Adrenal gland (tissue), 19 donors: ENCODE measurements at places on chromosomes 13 and 19. TPM values are rescaled to one million over a fixed set of nuclear protein-coding genes. Genes with fewer than 3 reads are reported as not detected.

DNA sequence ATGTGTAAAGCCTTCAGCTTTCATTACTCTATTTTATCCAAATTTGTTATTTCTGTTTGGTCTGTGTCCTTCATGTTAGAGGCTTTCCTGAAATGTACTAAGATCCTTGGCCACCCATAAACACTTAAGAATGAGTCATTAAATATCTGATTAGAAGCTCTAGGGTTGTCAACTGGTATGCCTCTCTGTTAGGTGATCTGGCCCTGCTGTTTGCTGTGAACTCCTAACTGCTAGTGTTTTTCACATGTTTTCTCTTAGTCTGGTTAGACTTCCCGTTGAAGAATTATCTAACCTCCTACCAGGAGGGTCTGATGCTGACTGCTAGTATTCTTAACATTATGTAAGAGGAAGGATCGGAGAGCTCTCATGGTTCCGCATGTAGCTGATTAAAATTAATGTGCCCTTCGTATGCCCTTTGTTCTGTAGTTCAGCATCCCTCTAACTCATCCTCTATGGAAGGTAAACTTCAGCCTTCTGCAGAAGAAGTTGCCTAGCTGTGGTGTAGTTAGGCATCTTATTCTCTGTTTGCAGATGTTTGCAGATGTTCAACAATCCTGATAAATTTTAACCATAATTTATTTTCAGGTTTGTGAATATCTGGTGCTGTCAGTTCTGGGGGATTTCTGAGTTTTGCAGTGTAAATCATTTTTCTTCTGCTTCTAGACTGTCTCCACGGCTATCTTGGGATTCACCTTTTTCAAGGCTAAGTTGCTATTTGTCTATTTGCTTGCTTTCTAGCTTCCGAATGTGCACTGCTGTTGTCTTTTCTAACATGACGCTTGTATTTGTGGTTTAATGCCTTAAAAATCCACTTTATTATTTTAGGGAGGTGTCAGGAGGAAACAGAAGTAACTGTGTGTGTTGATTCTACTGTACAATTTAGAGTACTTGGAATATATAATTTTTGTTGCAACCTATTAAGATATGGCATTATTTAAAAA is 207.2 kb upstream of the SPRY2 start:
- DNase-seq = no peak
- H3K27me3 ChIP-seq = no peaks in the 10 kb centered on the region
- H3K36me3 ChIP-seq = no peaks in the 10 kb centered on the region
- H3K27ac ChIP-seq = no peak overlapping the region

DNA sequence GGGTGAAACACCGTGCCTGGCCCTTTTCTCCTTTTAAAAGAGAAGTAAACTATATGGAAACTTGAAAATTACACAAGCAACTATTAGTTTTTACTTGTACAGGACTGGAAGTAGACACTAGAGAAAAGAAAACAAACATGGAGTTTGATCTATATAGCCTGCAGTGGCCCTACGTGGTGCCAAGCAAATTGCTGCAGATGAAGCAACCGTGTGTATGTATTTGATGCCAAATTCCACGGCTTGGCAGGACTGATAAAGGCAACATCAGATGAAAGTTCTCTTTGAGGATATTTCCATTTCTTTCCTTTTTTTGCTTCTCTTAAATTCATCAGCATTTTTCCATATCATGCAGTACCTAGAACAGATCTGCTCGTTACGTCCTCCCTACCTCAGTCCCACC is 49.8 kb downstream of the ATP8A2 start:
- H3K36me3 ChIP-seq = no peaks in the 10 kb centered on the region
- no peak for DNase-seq
- no peaks in the 10 kb centered on the region for H3K27me3 ChIP-seq
- H3K27ac ChIP-seq = no peak overlapping the region
- H3K4me3 ChIP-seq = no peak overlapping the region

DNA sequence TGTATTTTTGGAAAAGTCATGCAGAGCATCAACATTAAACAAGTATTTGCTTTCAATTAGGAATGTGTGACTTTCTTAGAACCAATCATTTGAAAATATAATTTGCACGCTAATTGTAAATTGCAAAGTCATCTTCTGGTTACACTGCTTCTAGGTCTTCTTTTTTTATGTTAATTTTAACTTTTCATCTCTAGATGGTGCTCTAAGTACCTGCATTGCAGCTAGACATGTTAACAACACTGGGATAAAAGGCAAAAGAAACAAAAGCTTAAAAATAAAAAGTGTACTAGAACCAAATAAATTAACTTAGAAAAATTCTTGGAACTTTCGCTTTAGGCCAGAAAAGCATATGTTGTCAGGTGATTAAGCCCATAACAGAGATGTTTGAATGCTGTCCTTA is 2758.2 kb downstream of the PCDH9 start:
- DNase-seq = no peak
- H3K27me3 ChIP-seq = no peaks in the 10 kb centered on the region
- H3K36me3 ChIP-seq = no peaks in the 10 kb centered on the region
- H3K27ac ChIP-seq = no peak overlapping the region

The JAK3 gene
- 5.9 TPM for total RNA-seq
